ENCODE measurements at places on chromosomes 12 and 14. TPM values are rescaled to one million over a fixed set of nuclear protein-coding genes. Genes with fewer than 3 reads are reported as not detected.

Gene TAS2R30
- total RNA-seq = 1.5 TPM

GRCh38 chr12:93939641-93940325 lies 208.6 kb upstream of the PLXNC1 start:
- no peak for DNase-seq
- H3K27ac ChIP-seq = no peak overlapping the region
- H3K4me1 ChIP-seq = peaks cover 5% of the 10 kb centered on the region
- no peaks in the 10 kb centered on the region for H3K36me3 ChIP-seq
- H3K27me3 ChIP-seq = no peaks in the 10 kb centered on the region

Gene ZNF84
- total RNA-seq = 9.8 TPM

- H3K27ac ChIP-seq = no peak overlapping the region
- no peak overlapping the region for H3K4me3 ChIP-seq
- no peaks in the 10 kb centered on the region for H3K27me3 ChIP-seq
- H3K36me3 ChIP-seq = no peaks in the 10 kb centered on the region
- H3K4me1 ChIP-seq = peaks cover 5% of the 10 kb centered on the region
These were observed 313.7 kb upstream of the DCN start for GRCh38 chr12:91496337-91496736.

Gene TUNAR
- not detected for total RNA-seq

Gene SOCS2
- 15.2 TPM for total RNA-seq

Gene MYO1H
- not detected for total RNA-seq

DNA sequence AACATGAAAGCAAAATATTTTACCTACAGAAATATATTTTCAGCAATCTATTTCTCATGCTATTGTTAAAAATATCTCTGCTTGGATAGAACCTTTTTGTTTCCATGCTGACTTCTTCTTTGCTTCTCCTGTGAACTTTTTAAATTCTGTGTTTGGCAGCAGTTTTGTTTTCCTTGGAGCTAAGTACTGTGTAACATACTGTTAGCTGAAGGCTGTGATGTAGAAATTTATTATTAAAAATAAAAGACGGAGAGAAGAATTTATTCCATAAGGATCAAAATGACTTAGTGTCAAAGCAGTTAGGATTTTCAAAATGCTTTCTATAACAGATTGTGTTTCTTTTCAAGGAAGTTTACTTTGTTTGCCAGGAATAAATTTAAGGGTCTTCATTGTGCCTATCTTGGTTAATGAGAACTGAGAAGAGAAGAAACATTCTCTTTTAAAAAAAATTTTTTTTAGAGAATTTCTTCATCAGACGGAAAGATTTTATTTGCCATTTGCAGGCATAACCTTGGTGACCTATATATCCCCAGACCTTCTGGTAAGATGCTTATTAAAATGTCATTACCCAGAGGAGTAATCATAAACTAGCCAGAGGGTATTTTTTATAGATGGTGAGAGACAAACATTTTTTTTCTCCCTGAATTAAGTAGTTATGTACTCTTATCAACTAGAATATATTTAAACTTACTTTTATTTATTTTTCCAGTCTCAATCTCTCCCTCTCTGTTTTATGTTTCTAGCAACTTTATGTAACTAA lies 147.1 kb upstream of the SLCO1C1 start:
- H3K4me1 ChIP-seq = no peaks in the 10 kb centered on the region
- H3K4me3 ChIP-seq = no peak overlapping the region
- H3K36me3 ChIP-seq = no peaks in the 10 kb centered on the region
- no peak overlapping the region for H3K27ac ChIP-seq

DNA sequence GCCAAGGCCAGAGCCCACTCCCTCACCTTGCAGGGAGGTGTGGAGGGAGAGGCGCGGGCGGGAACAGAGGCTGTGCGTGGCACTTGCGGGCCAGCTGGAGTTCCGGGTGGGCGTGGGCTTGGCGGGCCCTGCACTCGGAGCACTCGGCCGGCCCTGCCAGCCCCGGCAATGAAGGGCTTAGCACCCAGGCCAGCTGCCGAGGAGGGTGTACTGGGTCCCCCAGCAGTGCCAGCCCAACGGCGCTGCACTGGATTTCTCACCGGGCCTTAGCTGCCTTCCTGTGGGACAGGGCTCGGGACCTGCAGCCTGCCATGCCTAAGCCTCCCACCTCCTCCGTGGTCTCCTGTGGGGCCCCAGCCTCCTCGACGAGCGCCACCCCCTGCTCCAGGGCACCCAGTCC lies 107.5 kb downstream of the FAR2 start:
- no peak for DNase-seq
- no peaks in the 10 kb centered on the region for H3K27me3 ChIP-seq
- no peak overlapping the region for H3K27ac ChIP-seq
- H3K4me1 ChIP-seq = no peaks in the 10 kb centered on the region
- no peak overlapping the region for H3K4me3 ChIP-seq

All from HCT116 (cell line).